ENCODE measurements at places on chromosomes 1 and 21.

- no peak for DNase-seq
Observed at GRCh38 chr21:30209601-30210000, 6.3 kb downstream of the CLDN8 start.

GRCh38 chr1:189158155-189158554, 1319.5 kb downstream of the BRINP3 start:
- DNase-seq, result no peak

GRCh38 chr21:34962586-34963222, 86.4 kb downstream of the RUNX1 start:
- no peak for DNase-seq

DNA sequence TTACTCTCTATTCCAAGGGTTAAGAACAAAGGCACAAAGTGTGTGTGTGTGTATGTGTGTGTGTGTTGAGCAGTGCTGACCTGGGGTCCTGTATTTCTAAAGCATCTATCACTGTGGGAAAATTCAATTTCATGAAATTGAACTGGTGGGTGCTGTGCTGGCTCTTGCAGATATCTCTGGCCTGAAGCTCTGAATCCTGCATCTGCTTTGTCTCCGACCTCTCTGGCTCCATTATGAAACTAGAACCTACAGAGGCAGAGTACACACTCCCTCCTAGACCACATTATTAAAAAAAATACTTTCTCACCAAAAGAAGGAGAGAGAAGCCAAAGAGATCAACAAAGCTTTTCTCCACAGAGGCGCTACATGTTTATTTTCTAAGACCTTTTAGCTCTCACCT, 88.4 kb upstream of the PDE4B start:
- DNase-seq, result no peak

DNA sequence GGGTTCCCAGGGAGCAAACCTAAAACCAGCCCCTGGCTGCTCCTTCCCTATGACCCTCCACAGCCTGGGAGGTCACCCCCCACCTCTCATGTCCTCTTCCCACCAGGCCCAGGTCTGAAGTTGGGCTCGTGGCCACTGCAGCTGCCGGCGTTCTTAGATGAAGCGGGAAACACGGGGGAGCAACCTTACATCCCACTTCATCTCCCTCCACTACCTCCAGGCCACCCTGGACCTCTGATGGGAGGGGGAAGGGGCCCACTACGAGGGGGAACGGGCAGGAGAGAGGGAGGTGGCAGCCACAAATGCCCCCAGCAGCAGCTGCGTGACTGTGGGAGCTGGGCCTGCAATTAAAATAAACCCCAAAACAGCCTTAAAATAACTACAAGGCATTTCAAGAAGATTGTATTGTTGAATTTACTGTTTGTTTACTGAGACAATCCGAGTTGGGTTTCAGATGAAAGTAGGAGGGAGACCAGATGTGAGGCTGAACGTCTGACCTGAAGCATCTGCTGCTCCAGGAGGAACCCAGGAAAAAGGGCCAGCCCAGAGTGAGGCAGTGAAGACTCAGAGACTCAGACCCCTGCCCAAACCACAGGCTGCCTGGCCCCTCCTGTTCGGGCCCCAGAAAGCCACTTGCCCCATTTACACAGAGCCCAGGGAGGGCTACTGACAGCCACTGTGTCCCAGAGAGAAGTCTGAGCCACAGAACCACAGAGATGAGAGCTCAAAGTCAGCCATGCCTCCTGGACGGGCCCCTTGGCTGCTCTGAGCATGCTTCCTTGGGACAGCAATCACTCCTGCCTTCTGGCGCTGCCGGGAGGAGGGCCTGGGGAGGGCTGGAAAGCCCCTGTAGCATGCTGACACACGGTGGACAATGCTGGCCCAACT, 59.8 kb downstream of the GLIS1 start:
- DNase-seq, result no peak

GRCh38 chr1:228540161-228540917, 53.2 kb downstream of the RNF187 start:
- DNase-seq, result no peak
